ENCODE measurements at places on chromosomes 6 and 20.

GRCh38 chr6:152049502-152049901, 242.0 kb downstream of the ESR1 start:
- no peak for DNase-seq

DNA sequence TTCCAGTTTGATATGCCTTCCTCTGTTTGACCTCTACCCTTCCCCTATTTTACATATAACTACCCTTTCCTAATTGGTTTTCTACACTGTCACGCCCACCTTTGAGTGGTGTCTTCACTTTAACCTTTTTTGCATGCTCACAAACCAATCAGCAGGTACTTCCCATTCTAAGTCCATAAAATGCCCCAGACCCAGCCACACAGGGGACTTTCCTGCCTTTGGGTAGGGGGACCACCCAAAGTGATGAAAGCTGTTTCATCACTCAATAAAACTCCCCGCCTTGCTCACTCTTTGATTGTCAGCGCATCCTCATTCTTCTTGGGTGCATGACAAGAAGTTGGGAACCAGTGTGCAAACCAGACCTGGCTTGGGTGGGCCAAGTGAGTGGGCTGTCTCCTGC, 20.5 kb upstream of the SNRPC start:
- DNase-seq: no peak

GRCh38 chr6:3136292-3137011, 17.9 kb downstream of the BPHL start:
- no peak for DNase-seq

- peak; percentile 44 for DNase-seq
Measured at GRCh38 chr6:36627801-36628246, 33.7 kb downstream of the SRSF3 start.

DNA sequence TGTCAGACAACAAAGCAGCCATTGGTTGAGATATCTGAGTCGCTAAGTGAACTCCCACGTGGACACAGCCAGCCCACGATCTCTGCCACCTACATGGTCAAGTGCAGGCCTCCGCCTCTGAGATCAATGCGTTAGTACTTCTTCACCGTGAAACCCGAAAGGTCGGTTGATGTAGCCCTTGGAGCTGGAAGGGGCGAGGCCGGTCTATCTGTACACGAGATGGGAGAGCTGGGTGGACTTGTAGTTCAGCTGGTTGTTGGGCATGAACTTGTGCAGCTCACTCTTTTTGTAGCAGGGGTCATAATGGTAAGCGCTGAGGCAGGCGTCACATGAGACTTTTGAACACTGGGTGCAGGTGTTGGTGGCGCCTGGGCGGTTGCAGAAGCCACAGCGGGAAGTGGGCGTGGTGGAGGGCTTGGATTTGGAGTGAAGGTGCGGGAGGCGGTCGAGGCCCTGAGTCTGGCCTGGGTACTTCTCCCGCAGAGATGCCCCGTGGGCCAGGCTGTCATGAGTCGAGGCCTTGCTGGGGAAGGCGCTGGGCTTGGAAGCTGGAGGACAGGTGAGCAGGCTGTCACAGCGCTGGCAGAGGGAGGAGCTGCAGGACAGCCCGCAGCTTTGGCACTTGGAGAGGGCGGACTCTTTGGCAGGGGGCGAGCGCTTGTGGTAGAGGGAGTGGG, 9.8 kb downstream of the SPATA2 start:
- DNase-seq: no peak

DNA sequence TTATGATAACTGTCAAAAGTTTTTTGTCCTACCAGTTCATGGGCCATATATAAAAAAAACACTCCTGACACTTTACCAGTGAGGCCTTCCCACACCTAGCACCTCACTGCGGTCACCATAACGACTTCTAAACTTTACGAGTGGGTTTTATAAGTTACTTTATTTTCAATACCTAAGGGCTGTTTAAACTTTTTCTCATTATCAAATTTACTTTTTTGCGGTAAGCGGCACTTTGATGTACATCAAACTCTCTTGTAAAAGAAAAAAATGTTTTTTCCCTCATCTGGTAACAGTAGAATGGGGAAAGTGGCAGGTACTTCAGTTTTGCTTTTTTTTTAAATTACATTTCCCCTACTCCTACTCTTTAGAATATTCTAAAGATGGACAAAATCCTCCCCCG, 36.2 kb downstream of the FYN start:
- DNase-seq: no peak

GRCh38 chr20:23050076-23050838, 785 bp upstream of the THBD start:
- peak; percentile 46 for DNase-seq

DNA sequence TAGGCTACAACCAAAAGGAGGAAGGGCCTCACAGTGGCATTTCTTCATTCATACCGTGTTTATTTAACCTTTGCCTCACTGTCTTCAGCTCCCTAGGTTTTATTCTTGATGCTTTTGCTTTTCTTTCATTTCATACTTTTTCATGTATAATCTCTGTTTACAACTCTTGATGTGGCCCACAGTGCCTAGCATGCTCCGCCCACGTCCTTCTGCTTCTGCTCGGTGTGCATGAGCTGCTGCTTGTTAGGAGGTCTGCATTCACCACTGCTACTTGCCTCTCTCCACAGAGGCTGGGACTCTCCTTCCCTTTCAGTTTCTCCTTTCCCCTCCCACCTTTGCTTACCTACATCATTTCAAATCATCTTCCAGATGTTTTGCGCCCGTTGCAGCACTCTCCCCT, 147.6 kb downstream of the EYA4 start:
- no peak for DNase-seq

DNA sequence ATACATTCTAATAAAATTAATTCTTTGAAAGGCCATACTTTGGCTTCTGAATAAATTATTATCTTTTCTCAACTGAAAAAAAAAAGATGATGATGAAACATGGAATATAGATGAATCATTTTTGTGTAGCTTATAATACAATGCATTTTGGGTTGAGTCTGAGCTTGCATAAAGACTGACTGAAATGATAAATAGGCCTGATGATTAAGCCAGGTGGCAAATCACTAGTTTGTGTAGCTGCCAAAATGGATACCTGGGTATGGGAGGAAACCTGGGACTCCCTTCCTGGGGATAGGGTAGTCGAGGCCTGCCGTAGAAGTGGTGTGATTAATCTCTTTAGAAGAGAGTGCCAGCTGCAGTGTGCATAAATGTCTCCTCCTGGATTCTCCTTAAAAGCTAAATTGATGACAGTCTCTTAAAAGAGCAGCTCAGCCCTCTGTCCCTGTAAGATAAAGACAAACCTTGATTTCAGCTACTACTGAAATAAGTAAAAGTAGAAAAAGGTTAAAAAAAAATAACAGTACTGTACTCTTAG, 275.1 kb downstream of the GRIK2 start:
- DNase-seq: no peak

DNA sequence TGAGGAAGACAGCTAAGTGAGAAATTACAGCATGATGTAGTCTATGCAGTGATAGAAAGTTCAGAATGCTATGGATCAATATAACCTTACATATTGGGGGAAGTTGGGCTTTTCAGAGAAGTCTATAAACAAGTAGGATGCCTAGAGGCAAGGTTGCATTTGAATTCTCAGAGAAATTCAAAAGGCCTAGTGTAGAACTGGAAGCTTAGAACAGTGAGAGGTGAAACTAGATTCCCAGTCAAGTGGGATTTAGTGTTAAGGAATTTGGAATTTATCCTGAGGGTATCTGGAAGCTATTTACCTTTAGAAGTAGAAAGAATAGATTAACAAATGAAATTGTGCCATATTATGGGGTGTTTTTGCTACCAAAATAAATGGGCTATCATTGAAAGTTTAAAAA, 4.3 kb downstream of the CENPW start:
- no peak for DNase-seq

DNA sequence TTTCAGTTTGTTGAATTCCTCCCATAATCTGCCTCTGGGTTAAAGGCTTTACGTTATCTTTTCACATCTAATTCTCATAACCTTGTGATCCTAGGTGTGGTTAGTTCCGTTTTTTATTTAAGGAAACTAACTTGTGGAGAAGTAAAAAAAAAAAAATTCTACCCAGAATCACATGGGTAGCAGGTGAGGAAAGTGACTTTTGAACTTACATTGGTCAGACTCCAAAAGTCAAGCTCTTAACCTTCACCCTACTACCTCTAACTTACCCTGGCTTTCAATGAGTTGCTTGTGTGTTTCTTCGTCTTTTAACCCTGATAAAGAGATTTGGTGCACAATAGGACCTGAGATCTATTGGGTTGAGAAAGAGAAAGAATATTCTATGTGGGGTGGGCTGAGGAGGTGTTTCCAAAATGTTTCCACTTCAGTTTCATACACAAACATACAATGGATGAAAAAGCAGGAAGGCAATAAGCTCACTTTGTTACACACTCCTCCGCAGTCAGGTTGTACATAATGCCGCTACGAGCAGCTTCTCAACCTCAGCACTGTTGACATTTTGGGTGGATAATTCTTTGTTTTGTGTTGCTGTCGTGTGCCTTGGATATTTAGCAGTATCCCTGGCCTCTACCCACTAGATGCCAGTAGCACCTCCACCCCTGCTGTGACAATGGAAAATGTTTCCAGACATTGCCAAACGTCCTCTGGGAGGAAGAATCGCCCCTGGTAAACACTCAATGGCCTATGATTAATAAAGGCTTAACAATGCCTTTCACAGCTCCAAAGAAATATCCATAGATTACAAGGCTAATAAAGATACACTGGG, 193.0 kb upstream of the ZNF217 start:
- DNase-seq: no peak

All from ACHN (cell line).